CMK (cell line): ENCODE measurements at places on chromosomes 11 and 22.

DNA sequence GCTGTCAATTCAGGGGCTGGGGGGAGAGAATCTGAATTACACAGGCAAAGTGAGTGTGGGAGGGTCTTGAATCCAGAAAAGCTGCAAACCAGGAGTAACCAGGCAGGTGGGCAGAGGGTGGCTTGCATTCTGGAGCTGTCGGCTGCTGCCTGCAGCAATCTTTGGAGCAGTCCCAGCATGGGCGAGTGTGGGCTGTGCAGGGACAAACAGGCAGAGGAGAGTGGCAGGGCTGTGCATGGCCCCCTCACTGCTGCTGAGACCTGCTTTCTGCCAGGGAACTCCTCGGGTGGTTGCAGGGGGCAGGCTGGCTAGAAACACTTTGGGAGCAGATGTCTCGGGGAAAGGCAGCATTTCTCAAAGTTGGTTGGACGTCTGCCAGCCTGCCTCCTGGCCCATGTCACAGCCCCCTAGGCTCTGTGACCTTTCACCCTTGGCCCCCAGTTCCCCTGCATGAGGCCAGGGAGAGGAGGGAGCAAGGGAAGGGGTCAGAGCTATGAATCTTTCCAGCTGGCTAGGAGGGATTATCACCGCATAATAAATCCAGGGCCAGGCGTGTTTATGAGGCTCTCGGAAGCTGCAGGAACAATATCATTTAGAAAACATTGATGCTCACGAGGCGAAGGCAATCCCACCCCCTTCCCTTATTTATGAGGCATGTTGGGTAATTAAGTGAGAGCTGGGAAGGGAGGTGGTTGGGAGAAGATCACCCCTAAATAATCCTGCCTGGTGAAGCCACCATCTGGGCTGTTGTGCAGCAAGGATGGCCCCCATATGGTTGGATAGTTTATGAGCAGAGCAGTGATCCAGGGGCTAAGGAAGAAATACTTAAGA is 212.3 kb upstream of the NCAM1 start:
- DNase-seq: no peak

DNA sequence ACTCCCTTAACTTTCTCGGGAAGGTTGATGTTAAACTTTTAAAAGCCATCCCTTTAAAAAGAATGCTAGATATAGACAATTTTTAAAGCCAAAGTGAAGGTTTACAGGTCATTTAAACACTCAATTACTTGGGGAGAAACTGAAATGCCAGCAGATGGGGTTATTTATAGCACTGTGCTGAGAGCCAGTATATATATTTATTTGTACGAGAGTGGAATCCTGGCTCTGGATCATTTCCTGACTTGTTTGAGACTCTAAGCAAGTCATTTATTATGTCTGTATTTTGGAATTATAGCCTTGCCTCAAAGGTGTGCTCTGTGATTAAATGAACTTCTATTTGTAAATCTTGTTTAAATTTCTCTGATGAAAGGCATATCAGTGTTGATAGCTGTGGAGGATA is 6.8 kb upstream of the ZBED5 start:
- DNase-seq: no peak

- DNase-seq: no peak
These were observed 20.2 kb downstream of the CHST1 start for GRCh38 chr11:45644981-45645889.

DNA sequence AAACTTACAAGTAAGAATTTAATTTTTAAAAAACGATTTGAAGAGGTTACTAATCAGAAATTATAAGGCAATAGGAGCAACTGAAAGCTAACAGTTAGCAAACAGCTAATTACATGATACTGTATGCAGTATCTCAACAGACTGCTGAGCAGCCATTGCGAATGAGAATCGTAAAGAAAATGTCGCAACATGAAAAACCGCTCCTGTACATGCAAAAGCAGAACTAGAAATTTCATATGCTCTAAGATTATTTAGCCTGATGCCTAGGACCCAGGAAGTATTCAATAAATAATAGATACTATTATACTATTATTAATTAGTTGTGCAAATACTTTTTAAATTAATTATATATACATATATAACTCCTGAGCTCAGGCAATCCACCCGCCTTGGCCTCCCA is 48.7 kb upstream of the EP300 start:
- DNase-seq: no peak

- no peak for DNase-seq
These were observed 398.6 kb downstream of the BRD1 start for GRCh38 chr22:49429066-49429465.

DNA sequence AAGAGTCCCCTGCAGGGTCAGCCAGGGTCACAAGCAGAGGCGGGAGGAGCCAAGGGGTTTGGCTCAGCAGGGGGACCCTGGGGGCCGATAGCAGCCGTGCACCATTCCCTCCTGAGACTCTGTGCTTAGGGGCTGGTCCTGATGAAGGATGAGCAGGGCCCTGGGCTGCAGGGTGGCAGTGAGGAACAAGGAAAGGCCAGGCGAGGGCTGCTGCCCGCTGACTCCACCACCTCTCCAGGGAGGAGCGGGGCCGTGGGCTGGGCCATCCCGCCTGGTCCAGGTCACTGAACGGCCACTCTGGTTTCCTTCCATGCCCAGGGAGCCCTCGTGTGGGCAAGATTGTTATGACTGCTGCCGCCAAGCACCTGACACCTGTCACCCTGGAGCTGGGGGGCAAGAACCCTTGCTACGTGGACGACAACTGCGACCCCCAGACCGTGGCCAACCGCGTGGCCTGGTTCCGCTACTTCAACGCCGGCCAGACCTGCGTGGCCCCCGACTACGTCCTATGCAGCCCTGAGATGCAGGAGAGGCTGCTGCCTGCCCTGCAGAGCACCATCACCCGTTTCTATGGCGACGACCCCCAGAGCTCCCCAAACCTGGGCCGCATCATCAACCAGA is 9.2 kb upstream of the NDUFS8 start:
- no peak for DNase-seq

DNA sequence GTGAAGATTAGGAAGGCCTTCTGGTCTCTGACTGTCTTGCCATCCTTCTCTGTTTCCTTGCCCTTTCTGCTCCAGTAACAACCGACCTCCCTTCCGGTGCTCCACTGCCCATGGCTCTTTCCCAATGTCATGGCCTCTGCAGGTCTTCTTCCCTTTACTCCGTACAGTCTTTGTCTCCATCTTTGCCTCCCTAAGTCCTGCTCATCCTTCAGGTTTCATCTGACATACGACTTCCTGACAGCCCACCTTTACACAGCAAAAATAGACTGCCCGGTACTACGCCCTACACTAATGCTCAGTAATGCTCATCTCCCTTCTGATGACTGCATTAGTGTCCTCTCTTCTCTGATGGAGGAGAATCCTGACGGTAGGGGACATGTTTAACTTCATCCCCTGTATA is 63.9 kb downstream of the FBXO7 start:
- no peak for DNase-seq

GRCh38 chr11:115737875-115738274 is 233.7 kb upstream of the CADM1 start:
- no peak for DNase-seq
